ENCODE measurements at places on chromosomes 16 and 17.

DNA sequence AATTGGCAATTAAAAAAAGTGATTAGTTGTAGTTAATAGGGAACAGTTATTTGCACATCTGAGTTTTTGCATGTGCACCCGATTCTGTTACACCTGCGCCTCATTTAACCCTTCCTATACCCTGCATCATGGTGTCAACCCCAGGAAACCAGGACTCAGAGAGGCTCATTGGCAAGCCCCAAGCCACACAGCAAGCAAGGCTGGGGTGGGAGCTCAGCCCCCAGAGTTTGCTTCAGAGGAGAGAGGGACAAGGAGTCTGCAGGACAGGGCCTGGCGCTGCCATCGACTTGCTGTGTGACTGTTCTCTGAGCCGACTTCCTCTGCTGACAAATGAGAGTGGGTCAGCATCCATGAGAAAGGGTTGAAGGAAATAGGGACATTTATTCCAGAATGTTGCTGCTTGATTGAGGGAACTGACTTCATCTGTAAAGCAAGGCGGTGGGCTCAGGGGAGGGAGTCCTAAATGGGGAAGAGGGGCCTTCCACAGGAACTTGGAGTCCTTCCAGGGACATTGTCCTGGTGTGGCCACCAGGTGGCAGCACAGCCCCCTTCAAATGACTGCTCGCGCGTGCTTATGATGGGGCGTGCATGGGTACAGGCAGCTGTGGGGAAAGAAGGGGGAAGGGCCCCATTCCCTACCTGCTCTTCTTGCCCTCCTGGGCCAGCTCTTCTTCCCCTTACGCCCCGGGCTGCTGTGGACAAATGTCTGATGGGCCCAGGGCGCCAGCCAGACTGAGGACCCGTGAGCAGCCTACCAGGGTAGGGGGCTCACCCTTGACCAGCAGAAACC lies 51.6 kb downstream of the NT5M start:
- DNase-seq, result peak; percentile 14

GRCh38 chr17:31792007-31792585 lies 66.9 kb downstream of the COPRS start:
- no peak for DNase-seq

DNA sequence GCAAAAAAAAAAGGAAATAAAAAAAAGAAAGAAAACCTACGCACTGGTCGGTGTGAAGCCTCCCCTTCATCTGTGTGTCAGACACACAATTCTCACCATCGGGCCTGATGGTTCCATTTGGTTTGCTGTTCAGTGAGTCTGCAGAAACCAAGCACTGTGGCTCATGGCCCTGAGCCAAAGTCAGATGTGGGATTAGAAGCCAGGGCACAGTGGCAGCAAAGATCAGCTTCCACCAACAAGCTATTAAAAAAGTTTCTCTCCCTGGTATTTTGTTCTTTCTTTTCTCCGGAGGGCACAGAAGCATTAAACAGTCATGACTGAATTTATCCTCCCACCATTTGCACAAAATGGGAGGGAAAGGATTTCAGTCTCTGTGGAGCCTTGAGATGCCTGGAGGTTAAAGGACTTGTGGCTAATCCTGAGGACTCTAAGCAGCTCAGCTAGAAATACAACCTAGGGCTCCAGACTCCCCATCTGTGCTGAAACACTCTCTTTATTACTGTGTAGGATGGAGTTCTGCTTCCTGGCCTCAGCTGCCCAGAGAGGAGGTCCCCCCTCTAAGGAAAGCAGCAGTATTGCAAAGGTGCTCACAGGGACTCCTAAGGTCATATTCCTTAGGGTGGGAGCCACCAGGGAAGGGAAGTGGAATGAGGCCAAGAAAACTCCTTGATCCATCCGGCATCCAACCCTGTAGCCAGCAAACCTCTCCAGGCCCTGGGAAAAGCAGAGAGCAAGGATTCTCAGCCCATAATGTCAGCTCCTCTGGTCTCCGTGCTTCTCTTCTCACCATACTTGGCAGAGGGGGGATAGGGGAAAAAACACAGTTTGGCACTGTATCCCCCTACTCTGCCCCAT lies 28.2 kb downstream of the SLC39A11 start:
- no peak for DNase-seq

- DNase-seq, result no peak
These were observed 1.7 kb downstream of the ABCA8 start for GRCh38 chr17:68953340-68953997.

- no peak for DNase-seq
These were observed 29.1 kb upstream of the PHOSPHO1 start for GRCh38 chr17:49259663-49260010.
